ENCODE measurements at places on chromosomes 4 and X.

DNA sequence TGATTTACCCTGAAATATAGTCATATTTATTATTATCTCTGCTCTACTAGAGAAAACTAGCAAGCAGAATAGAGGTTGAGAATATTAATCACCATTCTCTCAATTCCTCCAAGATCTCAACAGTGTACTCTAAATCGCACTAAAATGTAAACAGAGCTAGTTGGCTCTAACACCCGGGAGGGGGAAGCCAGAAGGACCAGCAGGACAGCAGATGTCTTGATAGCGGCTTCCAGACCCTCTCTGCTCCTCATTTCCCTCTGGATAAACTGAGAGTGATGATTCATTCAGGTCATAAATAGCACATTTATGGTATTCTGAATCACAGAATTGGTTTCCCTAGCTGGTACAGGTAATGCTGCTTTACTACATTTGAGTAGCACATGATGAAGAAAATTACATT lies 82.5 kb downstream of the TBC1D9 start:
- DNase-seq, result no peak

- DNase-seq, result no peak
Observed at GRCh38 chr4:32032136-32032672, 1312.0 kb downstream of the PCDH7 start.

DNA sequence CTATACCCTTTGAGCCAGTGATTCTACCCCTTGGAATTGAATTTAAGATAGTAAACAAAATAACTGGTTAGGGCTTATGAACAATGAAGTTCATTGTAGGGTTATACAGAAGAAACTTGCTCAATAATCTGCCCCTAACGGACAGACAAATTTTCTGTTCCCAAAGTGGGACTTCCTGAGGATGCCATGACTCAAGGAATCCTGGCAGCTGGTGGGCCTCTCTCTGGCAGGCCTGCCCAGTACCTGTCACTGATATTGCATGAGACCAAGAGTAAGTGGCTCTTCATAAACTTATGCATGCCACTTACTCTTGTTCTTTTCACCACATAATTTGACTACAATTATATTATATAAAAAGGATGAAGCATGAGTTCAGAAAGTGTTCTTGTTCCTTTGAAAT lies 41.5 kb downstream of the GPRIN3 start:
- no peak for DNase-seq

GRCh38 chr4:128461291-128462102 lies 173.9 kb upstream of the PGRMC2 start:
- no peak for DNase-seq

GRCh38 chr4:122863639-122864038 lies 37.0 kb downstream of the FGF2 start:
- DNase-seq, result no peak

DNA sequence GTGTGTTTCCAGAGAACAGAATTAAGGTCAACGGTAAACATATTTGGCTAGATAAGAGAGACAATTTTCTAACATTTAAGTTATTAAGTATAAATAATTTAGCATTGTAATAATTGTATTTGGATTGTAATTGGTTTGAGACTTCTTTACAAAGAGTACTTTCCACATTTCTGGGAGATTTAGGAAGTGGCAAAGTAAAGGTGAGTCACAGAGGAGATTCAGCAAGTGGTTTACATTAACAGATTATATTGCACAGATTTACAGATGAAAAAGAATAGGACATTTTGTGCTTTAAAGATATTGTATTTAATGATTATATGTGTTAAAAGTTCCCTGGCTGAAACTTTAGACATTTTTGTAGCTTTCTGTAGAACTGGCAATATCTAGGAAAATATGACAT lies 584.4 kb upstream of the AADAT start:
- no peak for DNase-seq

- no peak for DNase-seq
Observed at GRCh38 chr4:80306260-80306659, 29.3 kb upstream of the CFAP299 start.

GRCh38 chrX:44060221-44060620 lies 87.0 kb upstream of the NDP start:
- no peak for DNase-seq

DNA sequence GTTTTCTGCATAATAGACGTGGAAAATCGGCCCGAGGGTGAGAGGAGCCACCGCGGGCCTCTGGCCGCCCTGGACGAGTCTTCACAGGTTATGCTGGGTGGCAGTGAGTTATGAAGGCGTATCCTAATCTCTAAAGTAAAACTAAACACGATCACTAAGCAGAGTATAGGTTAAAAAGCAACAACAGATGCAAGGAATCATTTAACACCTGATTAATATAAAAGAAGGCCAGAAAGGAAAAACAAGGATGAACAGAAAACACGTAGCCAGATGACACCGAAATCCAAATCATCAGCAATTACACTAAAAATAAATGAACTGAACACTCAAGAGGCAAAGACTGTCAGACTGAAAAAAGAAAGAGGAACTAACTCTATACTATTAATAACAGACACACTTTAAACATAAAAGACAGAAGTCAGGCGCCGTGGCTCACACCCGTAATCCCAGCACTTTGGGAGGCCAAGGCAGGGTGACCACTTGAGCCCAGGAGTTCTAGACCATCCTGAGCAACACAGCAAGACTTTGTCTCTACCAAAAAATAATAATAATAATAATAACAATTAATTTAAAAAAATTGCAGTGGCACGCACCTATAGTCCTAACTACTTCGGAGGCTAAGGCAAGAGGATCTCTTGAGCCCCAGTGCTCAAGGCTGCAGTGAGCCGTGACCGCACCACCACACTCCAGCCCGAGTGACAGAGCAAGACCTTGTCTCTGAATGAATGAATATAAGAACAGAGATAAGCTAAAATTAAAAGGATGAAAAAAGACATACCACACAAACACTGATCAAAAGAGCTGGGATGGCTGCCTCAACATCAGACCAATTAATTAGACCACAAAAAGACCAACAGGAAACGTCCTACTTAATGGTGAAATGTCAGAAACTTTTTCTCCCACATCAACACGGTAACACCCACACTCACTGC lies 30.0 kb downstream of the CTBP1 start:
- DNase-seq, result no peak

DNA sequence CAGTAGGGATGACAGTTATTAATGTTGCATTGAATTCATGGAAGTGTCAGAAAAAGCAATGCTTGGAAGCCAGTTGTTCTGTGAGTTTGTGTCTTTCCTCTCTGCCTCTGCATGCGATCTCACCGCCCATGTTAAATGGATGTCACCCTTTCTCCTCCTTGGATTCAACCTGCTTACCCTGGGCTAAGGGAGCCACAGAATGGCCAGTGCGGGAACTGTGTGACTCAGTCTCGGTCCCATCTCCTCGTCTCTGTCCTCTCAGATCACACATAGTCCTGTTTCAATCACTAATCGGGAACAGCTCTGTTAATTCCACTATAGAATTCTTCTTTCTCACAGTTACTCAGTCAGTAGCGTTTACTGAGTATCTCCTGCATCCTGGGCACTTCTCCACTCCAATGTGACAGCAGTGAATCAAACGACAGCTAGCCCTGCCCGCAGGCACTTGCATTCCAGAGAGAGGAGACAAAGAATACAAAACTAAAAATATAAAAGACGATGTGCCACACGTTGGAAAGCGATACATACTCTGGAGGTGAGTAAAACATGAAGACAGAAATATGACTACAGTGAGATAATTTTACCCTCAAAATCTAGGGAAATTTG lies 53.6 kb upstream of the TLR3 start:
- DNase-seq, result no peak

GRCh38 chrX:70808942-70809940 lies 99.3 kb downstream of the TEX11 start:
- DNase-seq, result no peak

- no peak for DNase-seq
Observed at GRCh38 chr4:122930862-122931261, 8.5 kb upstream of the NUDT6 start.

- DNase-seq, result no peak
Observed at GRCh38 chrX:40077906-40078305, 19.9 kb downstream of the BCOR start.

- no peak for DNase-seq
Observed at GRCh38 chr4:27001398-27002164, 140.9 kb downstream of the STIM2 start.

- DNase-seq, result no peak
Observed at GRCh38 chr4:48565362-48566033, 75.4 kb downstream of the ZAR1 start.

DNA sequence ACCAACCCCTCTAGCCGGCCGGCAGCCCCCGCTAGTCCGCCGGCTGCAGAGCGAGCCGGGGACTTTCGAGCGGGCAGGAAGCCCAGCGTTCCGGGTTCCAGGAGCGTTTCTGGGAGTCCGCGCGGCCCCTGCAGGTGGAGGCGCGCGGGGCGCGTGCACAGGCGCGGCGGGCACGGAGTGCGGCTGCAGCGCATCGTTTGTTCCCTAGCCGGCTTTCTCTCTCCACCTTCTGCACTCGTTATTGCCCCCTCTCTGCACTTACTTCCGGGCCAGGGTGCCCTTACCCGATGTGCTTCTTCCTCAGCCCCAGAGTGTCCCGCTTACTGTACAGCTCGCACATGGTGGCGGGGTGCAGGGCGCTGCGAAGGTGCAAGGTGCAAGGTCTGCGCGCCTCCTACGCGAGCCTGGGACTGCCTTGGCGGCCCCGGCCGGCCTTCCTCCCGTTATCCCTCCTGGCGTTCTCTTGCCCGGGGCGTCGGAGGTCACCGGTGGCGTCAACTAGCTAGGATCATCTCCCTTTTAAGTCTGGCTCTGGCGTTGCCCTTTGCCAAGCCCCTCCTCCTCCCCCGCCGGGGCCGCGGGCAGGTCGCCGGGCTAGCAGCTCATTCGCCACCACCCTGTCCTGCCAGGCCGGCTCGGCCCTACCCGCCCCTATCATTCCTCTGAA lies at the start of gene ETNPPL:
ETNPPL (minus strand) TSS at position 495 of the 667 bp plus-strand sequence; CDS start at position 340, 155 bp downstream.
- DNase-seq, result no peak

GRCh38 chr4:152964335-152964734 lies 28.2 kb downstream of the FHDC1 start:
- no peak for DNase-seq

DNA sequence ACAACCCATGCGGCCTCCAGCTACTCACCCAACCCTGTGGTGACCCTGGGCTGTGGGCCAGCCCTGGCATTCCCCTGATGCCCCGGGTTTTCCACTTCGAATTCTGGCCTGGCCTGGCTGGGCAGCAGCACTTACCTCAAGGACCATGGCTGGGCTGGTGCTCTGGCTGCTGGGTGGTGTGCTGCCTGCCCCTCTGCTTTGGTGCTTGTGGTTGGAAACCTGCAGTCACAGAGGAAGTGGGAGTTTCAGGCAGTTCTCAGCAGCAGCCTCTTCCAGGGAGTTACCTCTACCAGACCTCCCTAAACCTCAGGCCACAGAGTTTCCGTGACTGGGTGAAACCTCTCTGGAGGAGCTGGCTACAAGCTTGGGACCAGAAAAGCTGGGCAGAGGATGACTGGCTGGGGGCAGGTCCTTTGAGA lies at the start of gene CXCR3:
CXCR3 (minus strand) TSS at position 209 of the 419 bp plus-strand sequence; CDS start at position 147, 62 bp downstream.
- peak; percentile 41 for DNase-seq

DNA sequence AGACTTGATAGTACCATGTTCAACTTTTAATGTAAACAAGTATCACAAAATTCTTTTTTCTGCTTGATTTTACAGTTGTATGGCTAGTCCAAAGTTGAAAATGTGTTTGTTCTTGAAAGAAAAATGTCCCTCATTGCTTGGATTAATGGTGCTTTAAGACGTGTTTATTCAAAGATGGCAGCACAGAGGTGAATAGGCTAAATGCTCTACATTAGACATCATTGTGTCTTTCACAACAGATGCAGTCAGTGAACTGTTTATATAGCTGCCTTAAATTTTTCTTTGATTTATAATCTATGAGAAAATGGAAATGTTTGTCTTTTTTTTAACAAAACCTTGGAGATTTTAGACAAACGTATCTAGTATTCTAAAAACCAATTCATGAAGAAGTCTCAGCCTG lies 137.3 kb downstream of the BMPR1B start:
- no peak for DNase-seq

- DNase-seq, result no peak
Observed at GRCh38 chr4:8580321-8581093, at the start of gene GPR78. TSS of gene GPR78 (plus strand) at chr4:8580392. CDS start at chr4:8580983, 591 bp downstream.

DNA sequence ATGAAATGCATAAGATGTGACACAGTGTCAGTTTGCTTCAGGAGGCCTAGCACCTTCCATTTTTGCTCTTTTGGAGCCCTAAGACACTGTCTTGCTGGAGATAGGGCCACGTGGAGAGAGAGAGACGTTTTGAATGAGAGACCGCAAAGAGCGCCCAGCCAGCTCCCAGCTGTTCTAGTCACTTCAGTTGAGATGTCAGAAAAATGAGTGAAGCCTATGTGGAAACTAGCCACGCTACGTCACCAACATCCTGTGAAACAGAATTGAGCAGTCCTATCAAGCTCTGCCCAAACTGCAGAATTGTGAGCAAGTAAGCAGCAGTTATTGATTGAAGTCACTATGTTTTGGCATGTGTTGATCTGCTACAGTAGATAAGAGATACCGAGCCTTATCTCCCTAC lies 13.1 kb downstream of the GPR82 start:
- no peak for DNase-seq

GRCh38 chrX:142977128-142977914 lies 48.4 kb upstream of the SPANXN4 start:
- DNase-seq, result no peak

- DNase-seq, result no peak
Observed at GRCh38 chrX:9668537-9668936, 97.1 kb downstream of the GPR143 start.

Measured in stimulated activated CD8-positive, alpha-beta memory T cell treated with anti-CD3 and anti-CD28 coated beads, Interleukin-4, amount 100 ng/mL, for 1 hour (primary cell).